ENCODE measurements at places on chromosomes 7 and 10.

- no peak for DNase-seq
These were observed 57.5 kb downstream of the EXOC4 start for GRCh38 chr7:133310232-133310862.

DNA sequence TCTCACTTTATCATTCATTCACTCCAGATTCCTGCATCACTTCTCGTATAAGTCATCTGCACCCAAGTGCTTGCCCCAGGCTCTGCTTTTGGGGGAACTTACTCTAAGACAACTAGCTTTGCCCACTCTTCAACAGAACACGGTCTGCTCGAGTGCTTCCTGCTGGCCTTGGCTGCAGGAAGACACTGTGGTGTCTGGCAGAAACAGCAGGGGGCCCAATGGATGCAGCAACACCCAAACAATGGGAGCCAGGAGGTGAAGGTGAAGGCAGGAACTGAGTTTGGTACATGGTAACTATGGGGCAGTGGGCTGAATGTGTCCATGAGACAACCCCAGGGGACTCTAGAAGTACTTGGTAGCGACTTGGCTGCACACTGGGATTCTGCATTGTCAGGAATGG is 344.0 kb downstream of the REEP3 start:
- DNase-seq, result no peak

- no peak for DNase-seq
These were observed 394.5 kb downstream of the SEMA3D start for GRCh38 chr7:84792231-84792893.

- DNase-seq, result no peak
These were observed 128.1 kb upstream of the UNC5B start for GRCh38 chr10:71084061-71084817.
